ENCODE measurements at places on chromosomes 4 and X.

DNA sequence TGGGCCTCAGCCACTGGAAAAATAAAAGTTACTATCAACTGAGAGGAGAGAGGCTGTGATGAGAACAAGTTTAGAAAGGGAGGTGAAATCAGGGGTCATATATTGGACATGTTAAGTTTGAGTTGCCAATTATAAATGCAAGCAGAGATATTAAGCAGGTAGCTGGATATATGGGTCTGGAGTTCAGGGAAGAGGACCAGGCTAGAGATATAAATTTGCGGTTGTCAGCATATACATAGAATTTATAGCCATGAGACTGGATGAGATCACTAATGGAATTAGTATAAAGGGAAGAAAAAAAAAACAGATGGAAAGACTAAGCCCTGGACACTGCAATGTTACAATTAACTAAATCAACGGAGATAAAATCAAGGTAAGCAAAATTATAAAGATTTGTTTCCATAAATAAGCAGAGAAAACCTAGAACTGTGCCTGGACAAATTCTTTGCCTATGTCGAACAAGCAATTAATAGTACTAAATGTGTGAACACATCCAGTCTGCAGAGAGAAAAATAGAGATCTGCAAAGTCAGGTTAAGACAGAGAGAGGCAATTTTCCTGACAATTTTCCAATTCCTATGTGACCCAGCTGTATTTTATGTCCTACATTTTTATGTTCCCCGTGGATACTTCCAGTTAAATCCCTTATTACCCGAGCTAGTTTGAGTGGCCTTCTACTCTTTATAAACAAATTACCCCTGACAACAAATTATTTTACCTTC, 265.4 kb downstream of the GASK1B start:
- DNase-seq = no peak

GRCh38 chr4:81523672-81524327, 52.1 kb upstream of the RASGEF1B start:
- no peak for DNase-seq

GRCh38 chr4:25845841-25846653, 16.7 kb downstream of the SEL1L3 start:
- DNase-seq = no peak

DNA sequence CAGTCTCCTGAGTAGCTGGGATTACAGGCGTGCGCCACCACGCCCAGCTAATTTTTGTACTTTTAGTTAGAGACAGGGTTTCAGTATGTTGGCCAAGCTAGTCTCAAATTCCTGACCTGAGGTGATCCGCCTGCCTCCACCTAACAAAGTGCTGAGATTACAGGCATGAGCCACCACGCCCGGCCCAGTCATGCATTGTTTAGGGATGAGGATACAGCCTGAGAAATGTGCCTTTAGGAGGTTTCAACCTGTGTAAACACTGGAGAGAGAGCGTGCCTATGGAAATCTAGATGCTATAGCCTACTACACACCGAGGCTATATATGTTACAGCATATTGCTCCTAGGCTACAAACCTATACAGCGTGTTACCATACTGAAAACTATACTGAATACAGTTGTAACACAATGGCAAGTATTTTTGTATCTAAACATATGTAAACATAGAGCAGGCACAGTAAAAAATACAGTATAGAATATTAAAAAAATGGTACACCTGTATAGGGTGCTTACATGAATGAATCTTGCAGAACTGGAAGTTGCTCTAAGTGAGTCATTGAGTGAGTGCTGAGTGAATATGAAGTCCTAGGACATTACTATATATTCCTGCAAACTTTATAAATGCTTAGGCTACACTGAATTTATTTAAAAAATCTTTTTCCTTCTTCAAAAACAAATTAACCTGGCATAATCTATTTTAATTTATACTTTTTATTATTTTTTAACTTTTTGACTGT, 588.2 kb upstream of the ADGRL3 start:
- DNase-seq = no peak

DNA sequence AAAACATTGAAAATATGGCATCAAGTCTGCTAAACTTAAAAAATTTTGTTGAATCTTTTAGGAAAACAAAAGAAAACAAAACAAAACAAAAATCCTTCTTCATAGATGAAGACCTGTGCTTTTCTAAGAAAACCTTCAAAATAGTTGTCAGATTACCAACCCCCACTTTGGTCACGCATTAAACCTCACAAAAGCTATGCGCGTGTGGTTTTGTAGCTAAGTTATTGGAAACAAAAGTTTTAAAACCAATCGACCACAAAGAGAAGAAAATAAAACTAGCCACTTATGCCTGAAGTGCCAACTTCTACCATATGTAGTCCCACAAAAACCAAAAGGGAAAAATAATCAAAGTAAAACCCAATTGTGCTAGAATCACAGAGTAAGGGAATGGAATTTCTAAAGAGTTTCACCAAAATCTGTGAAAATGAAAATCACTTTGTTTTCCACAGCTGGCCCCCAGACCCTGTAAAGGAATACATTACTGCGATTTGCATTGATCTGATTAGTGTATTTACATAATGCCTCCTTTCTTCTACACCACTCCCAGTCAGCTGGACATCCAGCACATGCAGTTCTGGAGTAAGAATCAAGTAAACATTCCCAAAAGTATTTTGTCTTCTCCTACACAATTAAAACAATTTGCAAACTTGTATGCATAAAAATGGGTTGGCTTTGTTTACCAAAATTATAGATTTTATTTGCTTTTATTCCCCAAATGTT, 330.1 kb upstream of the DKK2 start:
- no peak for DNase-seq

DNA sequence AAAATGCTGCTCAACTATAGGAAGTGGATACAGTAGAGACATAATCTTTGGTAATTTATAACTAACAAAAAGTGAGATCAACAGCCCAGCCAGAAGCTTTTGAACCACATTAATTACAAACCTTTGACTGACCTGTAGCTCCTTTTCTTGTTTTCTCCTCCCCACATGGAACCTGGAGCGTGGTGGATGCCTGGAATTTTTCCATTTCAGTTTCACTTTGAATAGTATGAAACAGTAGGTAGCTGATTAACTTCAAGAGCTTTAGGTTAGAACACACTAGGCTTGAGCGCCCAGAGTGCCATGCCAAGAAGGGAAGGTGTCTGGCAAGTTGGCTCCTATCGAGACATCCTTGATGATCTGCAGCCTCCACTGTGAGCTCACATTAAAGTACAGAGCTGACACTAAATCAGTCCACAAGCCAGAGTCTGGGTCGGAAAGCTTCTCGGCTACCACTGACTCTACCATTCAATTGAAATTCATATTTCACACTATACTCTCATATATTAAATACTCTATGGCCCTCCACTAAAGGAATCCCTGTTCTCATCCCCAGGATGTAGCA, 143.4 kb downstream of the GLRA2 start:
- no peak for DNase-seq

GRCh38 chr4:1298461-1298860, 8.8 kb downstream of the MAEA start:
- no peak for DNase-seq

- no peak for DNase-seq
Measured at GRCh38 chrX:482192-482701, 95.5 kb upstream of the PPP2R3B start.

DNA sequence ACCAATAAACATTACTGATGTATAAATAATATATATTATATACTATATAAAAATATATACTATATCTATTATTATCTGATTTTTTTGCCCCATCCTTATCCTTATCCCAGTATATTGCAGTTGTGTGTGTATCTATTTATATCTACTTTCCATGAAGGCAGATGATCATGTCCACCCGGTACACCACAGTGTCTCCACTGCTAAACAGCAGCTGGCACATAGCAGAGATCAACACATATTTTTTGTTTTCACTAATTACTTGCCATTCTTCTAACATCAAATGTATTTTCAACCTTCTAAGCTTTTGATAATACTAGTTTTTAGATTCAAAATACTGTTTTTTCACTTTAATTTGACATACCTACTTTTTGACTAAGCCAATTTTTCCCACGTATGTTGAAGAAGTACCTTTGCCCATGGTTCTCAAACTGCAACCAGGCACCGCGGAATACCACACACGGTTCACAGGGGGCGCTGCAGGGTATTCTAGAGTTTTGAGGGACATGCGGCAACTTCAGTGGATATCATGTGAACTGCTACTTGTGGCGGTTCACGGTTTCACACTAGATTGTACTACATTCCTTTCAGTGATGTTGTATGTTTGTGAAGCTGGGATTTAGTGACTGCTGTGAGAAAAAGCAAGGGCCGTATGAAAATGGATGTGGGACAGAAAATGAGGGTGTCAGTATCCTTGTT, 182.5 kb upstream of the NPY2R start:
- DNase-seq = peak; percentile 80

DNA sequence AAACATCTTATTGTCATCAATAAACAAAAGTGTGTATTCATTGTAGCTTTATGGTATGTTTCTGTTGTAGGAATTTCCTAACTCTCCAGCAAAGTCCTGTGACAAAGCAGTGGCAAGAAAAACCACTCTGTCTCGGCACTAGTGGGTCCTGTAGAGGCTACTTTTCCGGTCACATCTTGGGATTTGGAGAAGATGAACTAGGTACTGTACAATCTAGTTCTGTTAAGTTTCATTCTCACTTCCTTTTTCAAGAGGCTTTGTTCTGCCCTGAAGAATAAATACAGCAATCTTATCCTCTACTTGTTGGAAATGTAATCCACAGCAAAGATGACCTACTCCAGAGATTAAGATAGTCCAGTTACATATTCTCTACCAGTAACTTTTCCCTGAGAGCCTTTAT, 69.3 kb downstream of the HHIP start:
- no peak for DNase-seq

DNA sequence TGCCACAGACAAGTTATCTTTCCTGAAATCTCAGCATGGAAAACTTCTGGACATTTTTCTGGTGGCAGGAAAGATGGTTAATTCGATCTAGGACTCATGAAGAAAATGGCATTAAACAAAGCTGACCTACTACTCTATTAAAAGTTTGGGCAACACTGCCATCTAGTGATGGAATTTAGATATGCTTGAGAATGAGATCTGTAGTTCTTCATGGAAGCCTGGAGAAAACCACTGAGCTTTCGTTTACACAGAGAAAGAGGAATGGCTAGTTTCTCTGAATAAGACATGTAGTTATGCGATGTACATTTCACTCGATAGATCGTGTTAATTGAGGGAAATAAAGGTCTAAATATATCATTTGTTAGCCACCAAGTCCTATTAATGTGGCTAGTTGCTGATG, 51.7 kb upstream of the CHRDL1 start:
- peak; percentile 72 for DNase-seq

GRCh38 chr4:139603576-139604410, 47.8 kb upstream of the SETD7 start:
- DNase-seq = peak; percentile 78

GRCh38 chrX:136255541-136255940, 4.3 kb upstream of the MAP7D3 start:
- DNase-seq = no peak

GRCh38 chr4:170001745-170002267, 24.4 kb downstream of the MFAP3L start:
- DNase-seq = no peak

- DNase-seq = no peak
Measured at GRCh38 chrX:106726485-106727437, at the start of gene RNF128. Gene RNF128 (plus strand): TSS chrX:106726701. CDS start chrX:106726914, 213 bp downstream.

GRCh38 chr4:134787315-134787714, 585.7 kb upstream of the PABPC4L start:
- no peak for DNase-seq

DNA sequence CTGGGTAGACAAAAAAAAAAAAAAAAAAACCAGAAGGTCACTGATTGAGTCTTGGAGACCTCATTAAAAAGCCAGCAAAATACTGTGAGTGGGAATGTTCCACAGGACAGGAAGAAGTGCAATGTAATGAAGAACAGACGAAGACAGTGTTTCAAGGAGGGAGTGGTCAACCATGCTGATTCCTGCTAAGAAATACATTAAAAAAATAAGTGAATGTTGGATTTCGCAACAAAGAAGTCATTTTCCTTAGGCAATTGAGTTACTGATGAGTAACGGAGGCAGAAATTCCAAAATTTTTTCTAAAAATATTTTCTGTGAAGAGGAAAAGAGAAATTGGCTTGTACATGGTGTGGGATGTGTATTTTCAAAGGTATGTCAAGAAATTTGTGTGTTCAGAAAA, 94.3 kb upstream of the FAM47B start:
- no peak for DNase-seq

DNA sequence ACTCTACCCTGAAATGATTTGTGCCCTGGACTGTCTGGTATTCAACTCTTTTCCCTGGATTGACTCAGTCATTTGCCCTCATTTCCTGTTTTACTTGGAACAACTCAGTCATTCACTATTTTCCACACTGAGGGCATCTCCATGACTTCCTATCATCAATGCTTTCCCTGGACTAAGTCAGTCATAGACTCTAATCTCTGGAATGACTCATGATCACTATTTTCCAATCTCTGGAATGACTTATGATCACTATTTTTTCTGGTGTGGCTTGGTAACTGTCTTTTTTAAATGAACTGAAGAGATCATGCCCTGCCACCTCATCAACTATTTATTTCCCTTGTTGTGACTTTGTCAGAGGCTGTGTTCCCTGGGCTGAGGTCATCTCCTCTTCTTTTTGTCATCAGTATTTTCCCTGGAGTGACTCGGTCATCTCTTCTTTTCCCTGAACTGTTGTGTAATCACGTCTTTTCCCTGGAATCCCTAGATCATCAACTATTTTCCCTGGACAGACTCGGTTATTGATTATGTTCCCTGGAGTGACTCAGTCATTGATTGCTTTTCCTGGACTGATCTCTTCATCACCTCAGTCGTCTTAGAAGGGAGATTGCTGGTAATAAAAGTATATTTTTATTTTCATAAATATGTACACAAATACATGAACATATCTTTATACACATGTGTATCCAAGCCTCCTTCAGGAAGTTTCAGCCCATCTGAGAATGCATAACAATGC, 327.1 kb upstream of the VCX start:
- no peak for DNase-seq

- DNase-seq = peak; percentile 72
Measured at GRCh38 chr4:184416913-184417734, 57.2 kb downstream of the IRF2 start.

DNA sequence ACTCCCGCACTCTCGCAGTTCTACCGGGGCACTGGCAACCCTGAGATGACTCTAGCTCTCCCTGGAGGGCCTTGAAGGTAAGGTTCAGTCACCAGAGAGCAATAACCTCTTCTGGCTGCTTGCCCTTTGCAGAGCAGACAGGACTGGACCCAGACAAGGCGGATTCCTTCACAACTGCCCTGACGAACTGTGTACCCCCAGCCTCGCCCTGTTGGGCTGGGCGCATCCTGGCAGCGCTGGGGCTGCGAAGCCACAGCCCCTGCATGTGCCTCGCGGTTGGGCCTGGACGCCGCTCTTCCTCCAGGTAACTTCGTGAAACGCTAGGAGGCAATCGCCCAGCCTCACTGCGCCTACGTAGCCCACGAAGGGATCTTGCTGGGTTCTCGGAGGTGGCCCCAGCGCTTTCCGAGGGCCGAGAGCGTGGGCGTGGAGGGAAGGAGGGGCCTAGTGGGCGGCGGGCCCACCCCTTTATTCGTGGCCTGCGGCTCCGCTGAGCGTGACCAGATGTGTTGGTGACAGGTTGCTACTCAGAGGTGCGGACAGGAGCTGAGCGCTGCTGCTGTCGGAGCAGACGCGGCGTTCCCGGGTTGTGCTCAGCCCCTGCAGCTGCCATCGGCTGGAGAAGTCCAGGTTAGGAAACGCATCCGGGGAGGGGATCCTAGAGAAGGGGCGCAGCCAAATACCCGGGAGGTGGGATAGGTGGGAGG, 1.9 kb upstream of the MAMLD1 start:
- DNase-seq = peak; percentile 15

- DNase-seq = no peak
Measured at GRCh38 chrX:147953976-147954375, 27.2 kb upstream of the FMR1NB start.

GRCh38 chr4:98778206-98778605, 119.8 kb upstream of the TSPAN5 start:
- no peak for DNase-seq
